ENCODE measurements at places on chromosomes 16 and 17.
A peak's percentile ranks its signal among the peaks of the same experiment; 100 is the strongest.

GRCh38 chr17:7019839-7020519 lies 2.9 kb upstream of the BCL6B start:
- peak; percentile 29 for DNase-seq

- no peak for DNase-seq
Observed at GRCh38 chr17:74663561-74663960, 40.0 kb upstream of the CD300E start.

DNA sequence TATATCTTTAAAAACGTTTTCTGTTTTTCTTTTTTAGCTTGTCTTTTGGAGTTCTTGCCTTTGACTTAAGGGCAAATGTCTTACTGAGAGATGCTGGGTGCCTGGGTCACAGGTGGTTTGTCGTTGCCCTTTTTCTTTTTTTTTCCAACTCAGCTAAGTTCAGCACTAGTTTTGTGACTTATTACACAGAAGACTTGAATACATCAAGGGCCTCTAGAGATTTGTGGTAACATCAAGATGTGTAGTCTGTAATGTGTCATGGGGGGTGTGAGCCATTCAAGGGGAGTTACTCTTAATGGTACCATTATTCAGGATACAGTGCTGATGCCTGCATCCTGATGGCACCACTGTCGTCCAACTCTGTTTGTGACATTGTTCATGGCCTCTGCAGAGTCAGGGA lies 95.1 kb downstream of the PRKCA start:
- DNase-seq = no peak

DNA sequence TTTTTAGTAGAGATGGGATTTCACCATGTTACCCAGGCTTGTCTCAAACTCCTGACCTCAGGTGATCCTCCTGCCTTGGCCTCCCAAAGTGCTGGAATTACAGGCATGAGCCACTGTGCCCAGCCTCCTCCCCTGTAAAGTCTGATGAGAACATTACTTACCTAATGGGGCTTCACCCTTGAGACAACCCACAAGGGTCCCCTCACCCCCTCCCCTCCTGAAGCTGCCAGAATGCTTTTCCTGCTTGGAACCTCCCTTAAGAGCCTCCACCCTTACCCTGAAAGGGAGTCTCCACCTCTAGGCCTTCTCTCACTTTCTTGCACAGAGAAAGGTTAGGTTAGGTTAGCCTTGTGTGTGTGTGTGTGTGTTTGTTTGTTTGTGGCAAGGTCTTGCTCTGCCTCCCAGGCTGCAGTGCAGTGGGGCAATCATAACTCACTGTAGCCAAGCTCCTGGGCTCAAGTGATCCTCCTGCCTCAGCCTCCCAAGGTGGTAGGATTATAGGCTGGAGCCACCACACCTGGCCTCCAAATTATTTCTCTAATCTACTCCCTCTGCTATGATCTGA lies 8.9 kb downstream of the SLC5A11 start:
- DNase-seq = no peak

DNA sequence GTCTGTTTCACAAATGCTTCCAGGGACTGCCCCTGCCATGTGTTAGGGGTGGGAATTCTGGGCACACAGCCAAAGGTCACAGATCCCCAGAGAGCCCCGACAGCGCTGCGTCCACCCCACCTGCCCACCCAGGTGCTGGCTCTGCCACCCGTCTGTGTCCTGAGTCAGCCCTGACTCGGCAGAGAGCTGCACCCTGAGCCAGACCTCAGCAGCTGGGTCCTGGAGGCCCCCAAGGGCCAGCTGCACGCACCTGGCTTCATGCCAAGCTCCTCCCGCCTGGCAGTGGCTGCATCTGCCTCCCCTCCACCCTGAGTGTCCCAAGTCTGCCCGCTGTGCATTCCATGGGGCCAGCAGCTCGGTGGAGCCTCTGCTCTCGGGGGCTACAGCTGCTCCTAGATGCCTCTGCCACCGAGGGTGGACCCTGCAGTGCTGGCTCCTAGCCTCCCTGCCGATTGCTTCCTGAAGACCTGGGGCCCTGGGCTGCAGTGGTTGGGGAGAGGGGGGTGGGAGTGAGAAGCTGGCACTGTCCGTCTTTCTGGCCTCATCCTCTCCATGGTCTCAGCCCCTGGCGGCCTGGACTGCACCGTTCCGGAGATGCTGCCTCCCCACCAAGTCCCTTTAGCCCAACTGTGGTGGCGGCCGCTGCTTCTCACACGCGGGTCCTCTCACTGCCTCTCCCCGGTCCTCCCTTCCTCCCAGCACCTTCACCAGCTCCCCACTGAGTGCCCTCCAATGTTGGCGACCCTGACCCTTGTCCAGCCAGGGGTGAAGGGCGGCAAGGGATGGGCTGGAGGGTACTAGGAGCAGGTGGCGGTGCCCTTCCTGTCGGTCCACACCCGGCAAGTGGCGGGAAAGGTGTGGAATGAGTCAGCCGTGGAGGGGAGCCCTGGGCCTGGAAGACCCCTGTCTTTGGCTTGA lies 3.0 kb downstream of the SECTM1 start:
- DNase-seq = peak; percentile 9

- DNase-seq = no peak
Observed at GRCh38 chr17:1979182-1979985, 45.8 kb downstream of the RTN4RL1 start.

GRCh38 chr17:633641-634101 lies 81.0 kb downstream of the VPS53 start:
- peak; percentile 90 for DNase-seq

- no peak for DNase-seq
Observed at GRCh38 chr16:51919736-51920135, 627.2 kb downstream of the TOX3 start.

GRCh38 chr17:17137731-17138585 lies 68.2 kb downstream of the PLD6 start:
- no peak for DNase-seq

GRCh38 chr17:47239967-47240651 lies 13.5 kb upstream of the ITGB3 start:
- DNase-seq = peak; percentile 96

DNA sequence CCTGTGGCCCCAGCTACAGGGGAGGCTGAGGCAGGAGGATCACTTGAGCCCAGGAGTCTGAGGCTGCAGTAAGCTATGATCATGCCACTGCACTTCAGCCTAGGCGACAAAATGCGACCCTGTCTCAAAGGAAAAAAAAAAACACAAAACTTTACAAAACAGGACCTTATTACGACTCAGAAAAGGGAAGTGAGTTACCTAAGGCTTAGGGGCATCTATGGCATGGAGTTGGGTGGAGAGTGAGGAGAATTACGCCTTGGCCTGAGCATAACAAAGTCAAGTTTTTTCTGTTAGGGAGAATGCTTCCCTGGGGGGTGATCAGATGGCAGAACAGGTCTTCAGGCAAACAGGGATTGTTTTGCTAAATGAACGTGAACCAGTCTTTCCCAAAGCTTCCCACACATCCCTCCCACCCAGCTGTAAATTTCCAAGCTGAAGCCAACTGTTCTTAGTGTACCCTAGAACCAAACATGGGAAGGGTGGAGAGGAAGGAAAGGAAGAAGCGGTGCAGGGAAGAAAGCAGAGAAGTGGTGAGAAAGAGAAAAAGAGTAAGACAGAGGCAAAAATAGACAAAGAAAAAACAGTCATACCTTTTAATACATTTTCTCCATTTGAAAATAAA lies 24.6 kb upstream of the TNRC6C start:
- no peak for DNase-seq

- DNase-seq = no peak
Observed at GRCh38 chr16:52548261-52549010, 1.5 kb upstream of the TOX3 start.

DNA sequence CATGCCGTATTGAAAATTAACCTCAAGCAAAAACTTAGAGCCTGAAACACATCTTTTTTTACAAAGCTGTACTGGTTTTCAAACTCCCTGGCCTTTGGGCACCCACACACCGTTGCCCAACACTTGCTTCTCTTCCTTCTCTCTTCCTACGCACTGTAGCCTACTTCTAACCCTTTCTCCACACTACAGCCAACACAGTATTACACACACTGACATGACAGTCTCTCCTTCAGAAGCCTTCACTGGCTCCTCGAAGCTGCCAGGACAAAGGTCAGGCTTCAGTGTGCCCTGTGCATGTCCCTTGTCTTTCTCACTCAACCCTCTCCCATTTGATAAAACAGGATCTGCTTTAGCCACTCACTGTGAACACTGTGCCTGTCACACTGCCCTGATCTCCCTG lies 8.0 kb downstream of the FANCA start:
- DNase-seq = no peak

DNA sequence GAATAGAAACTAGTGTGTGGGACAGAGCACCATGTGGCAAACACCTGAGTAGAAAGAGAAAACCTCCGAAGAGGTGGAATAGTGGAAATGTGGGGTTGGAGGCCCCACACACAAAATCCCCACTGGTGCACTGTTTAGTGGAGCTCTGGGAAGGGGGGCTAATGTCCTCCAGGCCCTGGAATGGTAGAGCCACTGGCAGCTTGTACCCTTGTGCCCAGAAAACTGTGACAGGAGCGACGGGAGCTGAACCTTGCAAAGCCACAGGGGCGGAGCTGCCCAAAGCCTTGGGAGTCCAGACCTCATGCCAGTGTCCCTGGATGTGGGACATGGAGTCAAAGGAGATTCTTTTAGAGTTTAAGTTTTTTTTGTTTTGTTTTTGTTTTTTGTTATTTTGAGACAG lies 50.6 kb downstream of the RNF112 start:
- no peak for DNase-seq

GRCh38 chr17:61398721-61399130 lies 917 bp upstream of the TBX2 start:
- no peak for DNase-seq

DNA sequence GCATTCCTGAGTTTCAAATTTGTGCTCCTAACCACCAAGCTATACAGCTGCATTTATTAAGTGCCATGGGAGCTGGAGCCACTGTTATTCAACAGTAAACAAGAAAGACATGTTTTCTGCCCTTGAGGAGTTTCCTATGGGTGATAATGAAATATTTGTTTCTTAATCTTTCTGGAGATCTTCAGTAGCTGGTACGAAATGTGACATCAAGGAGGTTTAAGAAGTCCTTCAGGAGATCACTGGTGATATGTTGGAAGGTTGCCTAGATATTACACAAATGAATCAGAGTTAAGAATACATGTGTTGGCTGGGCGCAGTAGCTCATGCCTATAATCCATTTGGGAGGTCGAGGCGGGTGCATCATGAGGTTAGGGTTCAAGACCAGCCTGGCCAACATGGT lies 14.9 kb downstream of the RHOT1 start:
- peak; percentile 70 for DNase-seq

DNA sequence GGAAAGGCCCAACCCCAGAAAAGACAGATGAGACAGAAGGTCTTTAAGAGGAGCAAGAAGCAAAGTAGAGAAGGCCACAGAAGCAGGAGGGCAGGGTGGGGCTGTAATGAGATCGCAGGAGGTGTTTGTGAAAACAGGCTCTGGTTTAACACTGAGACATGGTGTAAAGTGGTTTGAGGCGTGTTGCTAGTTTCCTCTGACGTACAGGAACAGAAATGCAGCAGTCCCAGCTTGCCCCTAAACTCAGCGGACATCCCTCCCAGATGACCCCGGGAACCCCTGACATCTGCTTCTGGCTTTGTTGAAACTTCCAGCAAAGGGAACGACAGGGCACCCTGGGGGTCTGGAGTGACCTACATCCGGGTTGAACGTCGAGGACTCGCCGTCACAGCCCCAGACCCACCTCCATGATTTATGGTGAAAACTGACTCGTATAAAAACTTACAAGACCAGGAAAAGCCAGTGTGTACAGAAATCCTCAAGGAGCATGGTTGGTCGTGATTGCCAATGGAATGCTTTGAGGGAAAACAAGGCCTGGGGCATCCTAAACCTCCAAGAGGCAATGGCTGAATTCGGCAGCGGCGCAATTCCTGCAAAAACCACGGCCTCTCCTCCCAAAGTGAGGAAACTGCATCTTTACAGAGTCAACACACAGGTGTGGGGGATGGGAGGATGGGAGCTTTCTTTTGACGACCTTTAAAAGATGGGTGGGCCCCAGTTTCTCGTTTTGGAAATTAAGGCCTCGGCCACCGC lies 25.8 kb downstream of the LITAF start:
- DNase-seq = no peak

- no peak for DNase-seq
Observed at GRCh38 chr17:4978726-4979125, 8.7 kb downstream of the CAMTA2 start.

GRCh38 chr16:66740010-66740409 lies 11.4 kb downstream of the DYNC1LI2 start:
- DNase-seq = no peak

GRCh38 chr16:3235856-3236669 lies 1.1 kb upstream of the ZNF200 start:
- no peak for DNase-seq

DNA sequence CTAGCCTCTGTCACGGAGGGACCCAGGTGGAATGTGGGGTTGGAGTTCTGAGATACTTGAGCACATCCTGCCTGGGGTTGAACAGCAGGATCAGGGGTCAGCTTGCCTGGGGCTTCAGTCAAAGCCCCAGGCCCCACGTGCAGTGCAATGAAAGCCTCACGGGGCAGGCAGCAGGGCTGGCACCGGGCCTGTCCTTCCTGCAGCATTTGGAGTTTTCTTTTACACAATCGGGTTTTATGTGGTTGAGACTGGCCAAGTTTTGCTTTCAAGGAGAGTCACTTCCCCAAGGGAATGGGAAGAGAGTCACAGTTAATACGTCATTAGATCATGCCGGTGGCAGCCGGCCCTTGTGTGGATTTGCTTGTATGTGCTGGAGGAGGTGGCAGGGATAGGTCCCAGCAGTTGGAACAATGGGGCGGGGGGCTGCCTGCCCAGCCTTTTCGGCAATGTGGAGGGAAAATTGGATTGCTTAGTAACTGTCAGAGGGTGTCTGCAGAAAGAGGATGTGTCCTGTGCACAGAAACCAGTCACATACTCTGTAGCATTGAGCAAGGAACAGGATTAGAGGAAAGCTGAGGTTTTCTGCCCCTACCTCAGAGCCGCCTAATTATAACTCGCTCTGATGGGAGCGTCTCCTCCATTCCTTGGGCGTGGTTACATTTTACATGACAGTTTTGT lies 4.5 kb downstream of the RMI2 start:
- peak; percentile 63 for DNase-seq

DNA sequence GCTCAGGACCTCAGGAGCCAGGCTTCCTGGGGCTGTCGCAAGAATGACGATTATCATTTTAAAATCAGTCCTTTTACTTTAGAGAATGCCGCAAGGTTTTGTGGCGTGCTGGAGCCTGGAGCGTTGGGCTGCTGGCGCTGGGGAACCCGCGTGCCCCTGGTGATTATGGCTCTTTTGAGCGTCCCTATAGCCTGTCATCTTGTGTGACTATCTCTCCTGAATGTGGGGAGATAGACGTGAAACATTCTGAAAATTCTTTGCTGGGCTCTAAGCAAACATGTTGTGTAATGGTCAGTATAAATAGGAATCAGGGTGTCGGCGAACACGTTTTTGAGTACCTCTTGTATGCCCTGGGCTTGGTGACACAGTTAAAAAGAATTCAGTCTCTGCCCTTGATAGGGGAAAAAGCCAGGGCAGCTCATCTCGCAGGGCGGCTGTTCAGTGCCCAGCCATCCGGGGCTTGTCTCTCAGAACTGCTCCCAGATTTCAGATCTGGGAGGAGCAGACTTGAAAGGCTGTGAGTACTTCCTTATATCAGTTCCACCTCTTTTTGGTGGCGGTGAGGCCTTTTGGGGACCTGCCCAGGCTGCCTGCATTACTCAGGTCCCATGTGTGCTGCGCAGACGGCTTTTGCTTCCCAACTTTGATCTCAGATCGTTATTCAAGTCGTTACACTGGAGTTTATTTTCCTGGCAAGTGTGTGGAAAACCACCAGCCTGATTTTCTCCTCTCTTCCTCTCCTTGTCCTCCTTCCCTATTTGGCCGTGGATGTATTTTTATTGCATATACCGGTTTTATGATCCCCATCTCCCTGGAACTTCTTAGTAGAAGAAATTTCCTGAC lies 973 bp downstream of the SLC7A6 start:
- peak; percentile 65 for DNase-seq
